ENCODE measurements at places on chromosomes 11 and 22.

DNA sequence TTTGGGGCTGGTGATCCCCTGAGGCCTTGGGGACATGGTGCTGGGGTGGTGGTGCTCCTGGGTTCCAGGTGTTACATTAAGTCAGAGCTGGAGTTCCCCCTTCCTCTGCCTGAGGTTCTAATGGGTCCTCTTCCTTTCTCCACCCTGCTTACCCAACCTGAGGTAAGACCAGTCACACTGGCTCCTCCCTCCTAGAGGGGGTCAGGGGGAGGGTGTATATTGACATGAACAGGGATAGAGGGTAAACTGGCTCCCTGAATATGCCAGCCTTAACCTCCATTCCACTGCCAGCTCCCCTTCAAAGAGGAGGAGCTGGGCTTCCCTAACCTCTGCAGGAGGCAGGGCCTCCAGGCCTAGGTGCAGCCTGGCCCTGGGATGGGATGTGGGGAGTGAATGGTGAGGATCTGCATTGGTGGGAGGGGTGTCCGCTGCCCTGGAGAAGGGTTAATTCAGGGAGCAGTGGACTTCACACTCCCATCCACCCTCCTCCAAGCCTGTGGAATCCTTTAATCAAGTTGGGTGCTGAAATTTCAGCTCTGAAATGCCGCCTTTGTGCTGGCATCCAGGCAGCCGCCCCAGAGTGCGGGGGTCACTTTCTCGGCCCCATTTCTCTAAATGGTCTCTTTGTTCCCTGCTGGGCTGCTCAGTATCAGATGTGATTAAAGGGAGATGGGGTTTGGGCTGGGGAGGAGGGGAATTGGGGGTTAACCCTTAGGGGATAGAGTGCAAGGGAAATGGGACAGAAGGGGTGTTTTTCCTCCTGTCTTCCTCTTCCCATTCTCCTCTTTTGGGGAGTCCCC lies 15.2 kb downstream of the POLR2F start:
- DNase-seq: no peak

GRCh38 chr22:25143156-25144076 lies 56.2 kb upstream of the CRYBB3 start:
- no peak for DNase-seq

GRCh38 chr11:68959465-68960293 lies 21.1 kb downstream of the MRGPRD start:
- DNase-seq: no peak

DNA sequence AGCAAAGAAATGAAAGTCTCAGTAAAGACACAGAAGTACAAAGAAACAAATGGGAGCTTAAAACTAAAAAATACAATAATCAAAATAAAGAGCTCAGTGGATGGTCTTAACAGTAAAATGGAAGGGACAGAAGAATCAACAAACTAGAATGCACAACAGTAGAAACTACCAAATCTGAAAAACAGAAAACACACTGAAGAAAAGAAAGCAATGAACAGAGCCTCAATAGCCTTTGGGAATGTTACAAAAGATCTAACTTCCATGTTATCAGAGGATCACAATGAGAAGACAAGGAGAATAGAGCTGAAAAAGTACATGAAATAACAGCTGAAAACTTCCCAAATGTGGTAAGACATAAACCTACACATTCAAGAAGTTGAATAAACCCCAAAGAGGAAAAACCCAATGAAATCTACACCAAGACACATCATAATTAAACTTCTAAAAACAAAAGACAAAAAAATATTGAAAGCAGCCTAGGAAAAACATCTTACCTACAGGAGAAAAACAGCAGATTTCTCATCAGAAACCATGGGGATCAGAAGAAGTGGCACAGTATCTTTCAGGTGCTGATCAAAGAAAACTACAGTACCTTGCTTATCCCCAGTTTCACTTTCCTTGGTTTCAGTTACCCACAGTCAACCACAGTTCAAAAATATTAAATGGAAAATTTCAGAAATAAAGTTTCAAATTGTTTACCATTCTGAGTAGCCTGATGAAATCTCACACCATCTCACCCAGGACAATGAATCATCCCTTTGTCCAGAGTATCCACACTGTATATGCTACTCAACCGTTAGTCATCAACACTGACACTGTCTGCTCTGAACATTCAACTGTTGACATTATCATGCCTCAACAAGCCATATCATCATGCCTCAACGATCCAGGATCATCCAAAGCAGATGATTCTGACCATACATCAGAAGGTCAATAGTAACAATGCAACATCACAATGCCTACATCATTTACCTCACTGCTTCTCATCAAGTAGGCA lies 22.2 kb downstream of the RRAS2 start:
- DNase-seq: no peak

- DNase-seq: no peak
Observed at GRCh38 chr11:47560426-47560825, 5.0 kb upstream of the PTPMT1 start.
